ENCODE measurements at places on chromosomes 3 and 15. TPM values are rescaled to one million over a fixed set of nuclear protein-coding genes. Genes with fewer than 3 reads are reported as not detected.

The AMT gene
- 29.0 TPM for total RNA-seq

The CLEC3B gene
- 80.8 TPM for total RNA-seq

The ROPN1 gene
- total RNA-seq = not detected

The COL6A5 gene
- not detected for total RNA-seq

The ZDHHC3 gene
- 40.2 TPM for total RNA-seq

The ZIC1 gene
- total RNA-seq = not detected

The SPINT1 gene
- total RNA-seq = 0.55 TPM

The CFAP92 gene
- 0.25 TPM for total RNA-seq

The C3orf18 gene
- total RNA-seq = 57.2 TPM

The SLC35A5 gene
- 16.5 TPM for total RNA-seq

The LYZL4 gene
- not detected for total RNA-seq

The CEP19 gene
- total RNA-seq = 1.5 TPM

The C3orf20 gene
- total RNA-seq = not detected

The NR2E3 gene
- total RNA-seq = not detected

The MCF2L2 gene
- total RNA-seq = 0.91 TPM

The EPHB1 gene
- total RNA-seq = 1.3 TPM

The CPEB1 gene
- 1.6 TPM for total RNA-seq

The COL8A1 gene
- total RNA-seq = 16.4 TPM

The CCR1 gene
- 2.0 TPM for total RNA-seq

The BUB1B gene
- 0.85 TPM for total RNA-seq

The PSTPIP1 gene
- 3.5 TPM for total RNA-seq

The ARRDC4 gene
- total RNA-seq = 11.8 TPM

The KLF15 gene
- 44.6 TPM for total RNA-seq

The FRMD5 gene
- 62.4 TPM for total RNA-seq

The LIPC gene
- total RNA-seq = 1.5 TPM

The WDR93 gene
- not detected for total RNA-seq

The UROC1 gene
- not detected for total RNA-seq

The CEMIP gene
- 0.44 TPM for total RNA-seq

The GPR160 gene
- 0.99 TPM for total RNA-seq

The AP3B2 gene
- total RNA-seq = 0.80 TPM

The GRIP2 gene
- total RNA-seq = 59.1 TPM

The FBXO40 gene
- 245 TPM for total RNA-seq

The C3orf33 gene
- 6.6 TPM for total RNA-seq

The SMCO1 gene
- total RNA-seq = 73.0 TPM

The MYEF2 gene
- 11.9 TPM for total RNA-seq

The FAN1 gene
- 25.3 TPM for total RNA-seq

The PLIN1 gene
- 1.6 TPM for total RNA-seq

The CTXND1 gene
- total RNA-seq = 2.1 TPM

The APOD gene
- 92.5 TPM for total RNA-seq

The SNUPN gene
- 19.5 TPM for total RNA-seq

The UCN2 gene
- 0.19 TPM for total RNA-seq

The LMAN1L gene
- 8.1 TPM for total RNA-seq

The OSTN gene
- 0.36 TPM for total RNA-seq
